Stimulated activated CD8-positive, alpha-beta memory T cell treated with anti-CD3 and anti-CD28 coated beads, Interleukin-2, amount 100 ng/mL, for 48 hours (primary cell): ENCODE measurements at places on chromosomes 6 and 20.

DNA sequence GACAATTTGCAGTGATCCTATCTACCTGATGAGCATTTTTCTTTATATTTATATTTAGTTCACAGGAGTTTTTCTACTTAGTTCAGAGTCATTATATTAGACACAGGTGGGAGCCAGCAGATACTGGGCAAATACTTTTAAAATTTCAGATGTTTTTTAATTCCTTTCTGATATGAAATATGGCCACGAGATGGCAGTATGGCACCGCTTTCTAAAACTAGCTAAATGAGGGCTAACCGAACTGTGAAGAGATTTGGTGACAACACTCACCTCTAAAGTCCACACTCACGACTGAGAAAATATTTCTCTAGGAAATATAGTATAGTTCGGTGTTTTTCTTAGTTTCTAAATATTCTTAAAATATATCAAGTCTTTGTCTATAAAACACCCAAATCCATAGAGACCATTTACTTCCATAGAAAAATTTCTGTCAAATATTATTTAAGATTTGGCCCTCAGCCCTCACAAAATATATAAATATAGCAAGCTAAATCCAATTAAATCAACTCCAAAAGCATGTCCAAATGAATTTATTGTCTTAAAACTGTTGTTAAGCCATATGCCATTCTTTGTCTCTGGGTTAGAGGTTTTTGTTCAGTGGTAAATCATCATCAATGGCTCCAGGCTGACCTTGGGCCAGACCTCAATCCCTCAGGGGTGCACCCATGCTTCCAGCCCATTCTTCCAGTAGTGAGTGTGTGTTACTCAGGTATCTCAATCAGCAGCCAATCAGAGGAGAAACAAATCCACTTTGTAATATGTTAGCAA lies 63.6 kb downstream of the HUS1B start:
- peak; percentile 34 for DNase-seq

DNA sequence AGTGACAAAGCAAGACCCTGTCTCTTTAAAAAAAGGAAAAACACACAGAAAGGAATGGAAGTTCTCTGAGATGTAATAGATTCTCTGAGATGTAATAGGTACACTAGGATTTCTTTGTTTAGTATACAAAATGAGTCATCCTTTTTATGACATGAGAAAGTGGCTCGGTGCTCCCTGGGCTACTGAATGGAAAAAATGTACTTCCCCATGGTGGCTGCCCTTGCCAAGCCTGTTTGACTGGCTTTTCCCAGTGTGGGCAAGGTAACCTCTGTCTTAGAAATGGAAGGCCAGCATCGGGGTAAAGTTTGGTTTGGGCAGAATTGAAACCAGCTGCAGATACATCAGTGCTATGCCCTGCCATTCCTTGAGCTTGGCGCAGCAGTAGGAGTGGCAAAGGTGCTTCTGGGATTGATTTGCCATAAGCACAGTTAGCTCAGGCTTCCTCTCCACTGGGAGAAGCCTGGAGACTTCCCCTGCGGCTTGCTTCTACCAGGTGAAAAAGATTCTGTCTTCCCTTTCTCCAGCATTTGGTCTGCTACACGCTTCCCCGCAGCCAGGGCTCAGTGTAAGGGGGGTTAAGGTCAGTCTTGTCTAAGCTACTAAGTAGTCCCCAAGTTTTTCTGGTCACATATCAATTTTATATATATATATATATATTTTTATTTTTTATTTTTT lies 24.5 kb downstream of the ARFGEF2 start:
- DNase-seq = no peak

- DNase-seq = no peak
These were observed 158.2 kb downstream of the ZMYND8 start for GRCh38 chr20:47198254-47198671.

GRCh38 chr20:40305303-40305702 lies 383.7 kb downstream of the MAFB start:
- DNase-seq = no peak

DNA sequence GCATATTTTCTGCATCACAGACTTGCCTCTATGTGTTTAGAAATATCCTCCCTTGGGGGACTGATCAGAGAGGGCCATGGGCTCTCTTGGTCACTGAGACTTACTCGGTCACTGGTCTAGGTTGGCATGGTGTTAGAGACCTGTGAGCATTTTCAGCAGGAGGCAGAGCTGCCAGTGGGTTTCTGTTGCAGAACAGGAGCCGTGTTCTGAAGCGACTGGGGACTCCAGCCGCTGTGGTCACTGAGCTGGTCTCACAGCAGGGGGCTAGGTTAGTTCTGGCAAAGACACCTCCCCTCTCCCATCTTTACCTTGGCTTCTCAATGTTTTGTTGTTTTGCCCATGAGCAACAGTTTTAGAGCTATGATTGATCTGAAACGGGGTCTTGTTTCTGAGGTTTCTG lies 8.7 kb downstream of the TMEM181 start:
- DNase-seq = no peak

- DNase-seq = no peak
These were observed 625.9 kb upstream of the EPHA7 start for GRCh38 chr6:94045099-94045829.

- DNase-seq = no peak
These were observed 5.0 kb downstream of the SLC12A5 start for GRCh38 chr20:46034039-46034438.

DNA sequence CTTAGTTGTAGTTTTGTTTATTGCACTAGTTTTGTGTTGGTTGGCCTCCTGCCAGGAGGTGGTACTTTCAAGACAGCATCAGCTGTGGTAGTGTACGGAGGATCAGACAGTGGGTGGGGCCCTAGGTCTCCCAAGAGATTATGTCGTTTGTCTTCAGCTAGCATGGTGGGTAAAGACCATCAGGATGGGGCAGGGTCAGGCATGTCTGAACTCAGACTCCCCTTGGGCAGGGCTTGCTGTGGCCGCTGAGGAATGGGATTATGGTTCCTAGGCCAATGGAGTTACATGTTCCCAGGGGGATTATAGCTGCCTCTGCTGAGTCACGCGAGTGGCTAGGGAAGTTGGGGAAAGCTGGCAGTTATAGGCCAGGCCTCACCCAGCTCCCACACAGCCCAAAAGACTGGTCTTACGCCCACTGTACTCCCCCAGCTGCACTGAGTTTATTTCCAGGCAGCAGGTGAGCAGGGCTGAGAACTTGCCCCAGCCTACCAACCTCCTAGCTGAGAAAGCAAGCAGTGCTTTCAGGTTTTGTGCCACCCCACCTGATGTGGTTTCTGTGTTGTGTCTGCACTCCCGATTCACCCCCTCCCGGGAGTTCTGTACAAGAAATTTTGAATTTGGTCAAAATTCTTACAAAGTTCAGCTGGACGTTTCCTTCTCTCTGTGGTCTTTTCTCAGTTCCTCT lies 24.7 kb downstream of the ZSCAN31 start:
- DNase-seq = no peak

GRCh38 chr6:167778497-167779128 lies 48.1 kb upstream of the AFDN start:
- no peak for DNase-seq

DNA sequence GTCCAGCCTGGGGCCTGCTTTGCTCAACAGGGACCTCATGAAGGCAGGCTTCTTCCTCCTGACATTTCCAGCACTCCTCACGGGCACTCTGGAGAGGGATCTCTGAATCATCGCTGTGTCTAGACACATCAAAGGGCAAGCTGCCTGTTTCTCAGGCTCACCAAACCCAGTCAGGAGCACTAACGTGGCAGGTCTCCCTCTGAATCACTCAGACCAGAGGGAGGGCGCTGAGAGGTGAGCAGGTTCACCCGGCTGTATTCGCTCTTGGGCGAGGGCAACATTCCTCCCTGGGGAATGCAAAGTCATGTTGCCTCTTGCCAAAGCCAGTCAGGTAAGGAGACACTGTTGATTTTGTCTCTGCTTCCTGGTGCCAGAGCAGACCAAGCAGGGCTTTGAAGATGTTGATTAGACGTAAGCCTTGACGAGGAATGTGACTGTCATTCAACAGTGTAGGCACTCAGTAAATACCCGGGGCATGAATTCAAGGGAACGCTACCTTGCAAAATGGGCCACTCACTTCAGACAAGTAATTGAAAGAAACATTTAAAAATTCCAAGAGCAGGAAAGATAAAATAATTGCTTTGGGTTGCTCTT lies 50.1 kb downstream of the CYP24A1 start:
- no peak for DNase-seq
